ENCODE measurements at places on chromosomes 7 and 10.

GRCh38 chr10:103040418-103040817 is 122.3 kb downstream of the CNNM2 start:
- no peak for DNase-seq

DNA sequence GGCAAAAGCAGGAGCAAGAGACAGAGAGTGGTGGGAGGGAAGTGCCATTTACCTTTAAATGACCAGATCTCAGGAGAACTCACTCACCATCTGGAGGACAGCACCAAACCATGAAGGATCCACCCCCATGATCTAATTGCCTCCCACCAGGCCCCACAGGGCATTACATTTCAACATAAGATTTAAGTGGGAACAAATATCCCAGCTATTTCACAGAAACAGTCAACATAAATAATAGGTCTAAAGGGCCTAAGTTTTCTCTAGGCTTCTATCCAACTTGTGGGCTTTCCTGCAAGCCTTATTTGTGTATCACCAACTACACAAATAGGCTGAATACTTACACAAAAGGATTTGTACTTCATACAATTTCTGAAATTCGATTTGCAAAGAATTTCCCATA is 196.8 kb upstream of the POT1 start:
- DNase-seq, result no peak

DNA sequence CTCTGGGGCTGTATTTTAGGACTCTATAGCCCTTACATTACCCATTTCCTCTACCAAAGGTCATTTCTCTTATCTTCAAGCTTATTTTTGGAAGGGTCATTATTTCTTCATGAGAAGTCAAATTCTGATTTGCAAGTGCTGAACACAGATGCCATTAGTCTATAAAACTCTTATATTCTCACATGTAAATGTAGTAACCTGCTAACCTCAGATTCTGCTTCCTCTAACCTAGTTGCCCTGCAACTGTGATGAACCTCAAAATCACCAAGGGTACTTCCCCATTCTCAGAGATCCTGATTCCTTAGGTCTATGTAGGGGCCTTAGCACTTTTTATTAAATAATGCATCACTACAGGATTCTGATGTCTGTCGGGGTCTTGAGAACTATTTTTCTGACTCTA is 6.3 kb downstream of the FAS start:
- no peak for DNase-seq

- no peak for DNase-seq
Observed at GRCh38 chr10:43294241-43294658, 27.4 kb upstream of the RASGEF1A start.

GRCh38 chr7:631964-632830 is 94.3 kb upstream of the DNAAF5 start:
- DNase-seq, result no peak

DNA sequence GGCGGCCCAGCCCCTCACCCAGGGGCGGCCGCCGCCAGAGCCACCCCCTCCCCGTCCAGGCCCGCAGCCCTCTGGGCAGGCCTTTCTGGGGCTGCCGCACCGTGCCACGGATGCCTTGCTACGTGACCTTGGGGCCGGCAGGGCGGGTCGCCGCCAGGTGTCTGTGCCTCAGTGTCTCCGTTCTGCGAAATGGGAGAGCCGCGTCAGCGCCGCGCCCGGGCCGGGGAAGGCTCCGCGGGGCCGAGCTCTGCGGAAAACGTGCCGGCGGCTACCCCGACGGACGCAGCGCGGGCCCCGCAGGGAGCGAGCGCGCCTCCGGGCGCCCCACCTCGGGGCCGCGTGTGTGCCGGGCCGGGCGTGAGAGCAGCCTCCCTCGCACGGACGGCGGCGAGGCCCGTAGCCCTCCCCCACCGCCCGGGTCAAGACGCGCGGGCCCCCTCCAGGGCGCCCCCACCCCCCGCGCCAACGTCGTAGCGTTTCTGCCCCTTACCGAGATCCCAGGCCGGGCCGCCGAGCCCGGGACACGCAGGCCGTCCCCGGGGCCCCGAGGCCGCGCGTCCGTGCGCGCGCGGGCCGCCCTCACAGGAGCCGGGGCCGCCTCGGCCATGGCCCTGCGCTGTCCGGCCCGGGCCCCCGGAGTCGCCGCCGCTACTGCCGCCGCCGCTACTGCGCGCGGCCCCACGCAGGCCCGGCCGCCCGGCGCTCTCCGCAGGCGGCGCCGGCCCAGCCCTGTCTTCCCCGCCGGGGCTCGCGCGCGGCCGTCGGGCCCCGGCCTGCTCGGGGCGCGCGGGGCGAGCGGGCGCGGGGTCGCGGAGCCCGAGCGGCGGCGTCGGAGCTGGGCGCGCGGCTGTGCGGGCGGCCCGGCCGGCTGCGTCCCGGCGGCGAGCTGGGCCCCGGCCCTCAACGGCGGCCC is 1.1 kb downstream of the ZNF777 start:
- DNase-seq, result no peak

GRCh38 chr7:24877790-24878311 is 102.1 kb downstream of the OSBPL3 start:
- no peak for DNase-seq

DNA sequence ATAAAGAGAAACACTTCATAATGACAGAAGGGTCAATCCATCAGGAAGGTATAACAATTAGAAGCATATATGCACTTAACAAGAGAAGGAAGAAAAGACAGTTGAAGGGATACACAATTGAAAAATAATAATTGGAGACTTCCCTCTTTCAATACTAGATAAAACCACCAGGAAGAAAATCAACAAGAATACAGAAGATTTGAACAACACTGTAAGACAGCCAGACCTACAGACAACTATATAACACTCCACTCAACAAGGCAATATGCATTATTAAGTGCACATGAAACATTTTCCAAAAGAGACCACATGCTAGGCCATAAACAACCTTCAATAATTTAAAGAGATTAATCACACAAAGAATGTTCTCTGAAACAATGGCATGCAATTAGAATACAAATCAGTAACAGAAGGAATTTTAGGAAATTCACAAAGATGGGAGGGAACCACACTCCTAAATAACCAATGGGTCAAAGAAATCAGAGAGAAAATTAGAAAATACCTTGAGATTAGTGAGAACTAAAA is 35.1 kb downstream of the ZNF438 start:
- no peak for DNase-seq

GRCh38 chr7:20233362-20233761 is 16.2 kb upstream of the MACC1 start:
- DNase-seq, result no peak

Data from SHP77 (cell line).